Cardiac fibroblast (primary cell): ENCODE measurements at places on chromosomes 7 and 10.

DNA sequence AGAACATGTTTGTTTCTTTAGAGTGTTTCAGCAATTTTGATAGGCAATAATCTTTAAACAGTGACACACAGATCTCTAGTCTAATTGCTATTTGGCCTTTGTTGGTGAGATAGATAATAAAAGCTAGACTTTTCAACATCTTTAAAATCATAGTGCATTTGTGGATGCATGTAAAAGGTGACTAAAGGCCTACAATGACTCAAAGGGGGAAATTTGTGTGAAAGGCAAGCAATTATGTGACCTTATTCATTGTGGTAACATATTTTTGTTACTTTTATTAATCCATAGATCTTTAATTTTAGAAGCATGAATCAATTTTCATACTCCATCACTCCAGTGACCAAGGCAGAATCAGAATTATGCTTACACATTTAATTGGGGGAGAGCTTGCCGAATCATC is 299.7 kb downstream of the DGKB start:
- no peak for DNase-seq

DNA sequence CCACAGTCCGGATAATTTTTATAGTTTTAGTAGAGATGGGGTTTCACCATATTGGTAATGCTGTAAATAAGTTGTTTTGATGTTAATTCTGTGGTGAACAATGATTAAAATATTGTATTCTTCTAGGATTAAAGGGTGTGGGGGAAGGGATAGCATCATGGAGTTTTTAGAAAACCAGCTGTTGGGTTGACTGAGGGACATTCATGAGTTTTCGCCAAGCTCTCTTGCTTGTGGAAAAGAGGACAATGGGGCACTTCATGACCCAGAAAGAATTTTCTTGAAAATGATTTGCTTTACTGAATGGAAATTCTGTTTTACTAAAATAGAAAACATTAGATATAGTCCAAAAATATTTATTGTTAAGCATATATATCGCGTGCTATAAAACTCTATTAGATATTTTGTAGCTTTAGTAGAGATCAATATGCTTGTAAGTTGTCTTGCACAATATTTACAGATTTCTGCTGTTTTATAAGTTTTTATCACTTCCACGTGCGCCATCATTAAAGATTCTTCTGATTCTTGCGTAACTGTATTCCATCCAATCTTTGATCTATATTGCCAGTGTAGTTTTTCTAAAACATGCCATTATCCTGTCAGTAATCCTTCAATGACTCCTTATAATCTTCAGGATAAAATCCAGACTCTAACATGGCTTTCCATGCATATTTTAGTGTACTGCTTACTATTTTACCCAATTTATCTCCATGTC is 41.8 kb downstream of the LCOR start:
- no peak for DNase-seq

DNA sequence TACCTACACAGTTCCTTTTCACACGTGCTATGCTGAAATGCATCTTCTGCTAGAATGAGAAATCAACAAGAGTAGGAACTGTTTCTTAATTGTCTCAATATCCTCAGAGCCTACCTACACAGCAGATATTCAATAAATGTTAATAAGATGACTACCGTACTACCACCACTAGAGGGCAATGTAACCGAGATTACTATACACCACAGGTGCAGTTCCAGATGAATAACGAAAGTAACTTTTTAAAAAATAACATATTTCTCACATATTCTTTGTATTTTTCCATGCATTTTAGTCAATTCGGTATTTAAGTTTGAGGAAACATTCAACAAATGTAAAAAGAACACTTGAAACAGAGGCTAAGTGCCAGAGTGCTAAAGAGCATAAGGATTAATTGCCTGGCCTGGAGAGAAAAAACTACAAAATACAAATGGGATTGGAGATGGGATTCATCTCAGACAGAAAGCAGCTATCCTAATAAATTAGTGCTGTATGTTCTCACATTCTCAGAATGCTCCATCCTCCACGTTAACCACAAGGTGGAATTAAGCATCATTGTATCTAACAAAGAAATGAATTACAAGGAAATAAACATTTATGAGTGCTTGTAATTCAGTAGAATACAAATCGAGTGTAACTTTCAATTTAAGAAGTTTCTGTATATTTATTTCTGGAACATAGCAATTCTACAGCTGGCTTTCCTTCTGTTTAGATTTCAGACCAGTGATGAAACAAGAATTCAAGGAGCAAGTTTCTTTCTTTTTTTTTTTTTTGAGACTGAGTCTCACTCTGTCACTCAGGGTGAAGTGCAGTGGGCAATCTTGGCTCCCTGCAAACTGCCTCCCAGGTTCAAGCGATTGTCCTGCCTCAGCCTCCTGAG is 20.3 kb upstream of the HECTD2 start:
- peak; percentile 78 for DNase-seq

DNA sequence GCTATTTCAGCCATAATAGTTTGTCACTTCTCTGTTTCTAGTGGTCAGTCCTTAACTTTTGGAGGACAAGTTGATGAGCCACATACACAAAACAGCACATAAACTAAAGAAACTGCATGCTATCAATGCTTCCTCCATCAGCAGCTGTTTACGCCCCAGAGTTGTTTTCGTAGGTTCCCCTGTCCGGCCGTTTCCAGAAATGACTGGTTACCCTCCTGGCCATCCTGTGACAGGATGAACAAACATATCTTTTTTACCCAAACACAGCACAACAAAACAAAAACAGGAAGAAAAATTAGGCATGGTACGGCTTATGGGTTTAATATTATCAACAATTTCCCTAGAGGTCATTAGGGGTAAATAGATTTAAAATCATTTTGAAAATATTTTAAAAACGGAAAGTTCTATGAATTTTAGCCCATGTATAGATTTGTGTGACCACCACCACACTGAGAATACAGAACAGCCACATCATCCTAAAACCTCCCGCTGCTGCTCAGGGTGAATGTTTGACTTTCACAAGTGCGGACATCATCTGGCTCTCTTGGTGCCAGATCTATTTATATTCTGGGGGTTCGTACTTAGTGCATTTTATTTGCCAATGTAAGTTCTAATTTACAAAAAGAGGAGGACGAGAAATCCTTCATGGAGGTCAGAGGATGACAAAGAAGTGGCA is 74.8 kb downstream of the HIPK2 start:
- DNase-seq, result no peak

GRCh38 chr7:74009719-74010118 is 18.3 kb upstream of the ELN start:
- DNase-seq, result no peak

DNA sequence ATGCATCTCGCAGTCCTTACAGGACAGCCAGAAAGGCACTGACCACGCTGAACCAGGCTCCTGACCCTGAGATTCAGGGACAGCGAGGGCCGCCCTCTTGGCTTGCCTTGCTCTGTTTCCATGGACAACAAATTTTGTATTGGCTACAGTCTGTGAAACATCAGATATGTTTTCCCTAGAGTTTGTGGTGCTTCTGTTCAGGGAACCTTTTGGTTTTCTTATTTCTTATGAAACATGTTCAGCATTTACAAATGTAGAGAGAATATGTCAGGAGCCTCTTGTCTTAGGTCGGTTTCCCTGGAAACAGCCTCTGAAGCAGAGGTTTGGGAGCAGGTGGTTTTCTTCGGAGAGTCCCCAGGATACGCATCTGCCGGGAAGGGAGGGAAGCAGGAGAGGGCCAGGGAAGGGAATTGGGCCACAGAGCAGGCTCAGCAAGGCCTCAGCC is 260.1 kb downstream of the CCDC3 start:
- no peak for DNase-seq

GRCh38 chr7:97580205-97580604 is 151.7 kb upstream of the TAC1 start:
- DNase-seq, result no peak

GRCh38 chr7:47726047-47726726 is 144.3 kb upstream of the TNS3 start:
- no peak for DNase-seq

DNA sequence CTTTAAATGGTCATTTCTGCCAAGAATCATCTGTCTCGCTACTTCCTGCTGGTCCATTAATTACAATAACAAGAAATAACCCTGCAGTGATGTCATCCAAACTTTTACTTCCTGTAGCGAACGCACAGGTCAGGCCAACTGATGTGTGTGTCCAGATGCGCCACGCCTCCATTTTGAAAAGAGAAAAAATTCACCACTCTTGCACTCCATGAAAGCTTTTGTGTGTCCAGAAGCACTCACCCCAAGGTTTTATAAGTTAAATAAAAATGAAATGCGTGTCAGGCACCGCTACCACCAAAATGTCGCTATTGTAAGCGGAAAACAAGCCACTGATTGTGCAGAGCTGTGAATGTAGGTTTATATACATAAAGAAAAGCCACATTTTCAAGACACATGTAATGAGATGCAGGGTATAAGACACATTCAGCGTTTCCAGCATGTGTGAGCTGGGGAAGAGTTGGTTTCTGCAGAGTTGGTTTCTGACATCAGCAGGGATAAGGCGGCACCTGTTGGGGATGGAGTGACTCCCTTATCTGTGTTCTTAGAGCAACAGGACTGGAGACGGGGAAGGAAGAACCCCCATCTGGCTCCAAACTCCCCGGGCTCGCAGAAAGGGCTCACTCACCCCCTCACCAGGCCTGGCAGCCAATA is 83.3 kb downstream of the CTBP2 start:
- DNase-seq, result peak; percentile 29

DNA sequence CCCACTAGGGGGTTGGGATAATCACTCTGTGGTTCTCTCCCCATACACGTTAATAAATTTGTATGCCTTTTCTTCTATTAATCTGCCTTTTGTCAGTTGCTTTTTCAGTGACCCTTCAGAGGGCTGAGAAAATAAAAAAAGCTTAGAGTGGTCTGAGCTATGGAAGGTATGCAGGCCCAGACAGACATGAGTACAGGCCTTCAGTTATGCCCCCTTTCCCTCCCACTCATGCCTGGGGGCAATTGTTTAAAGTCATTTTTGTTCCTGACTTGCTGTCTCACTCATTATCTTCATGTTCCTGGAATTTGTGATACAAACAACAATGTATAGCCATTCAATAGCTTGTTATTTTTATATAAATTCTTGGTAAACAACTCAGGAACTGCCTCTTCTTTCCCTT is 170.8 kb downstream of the AKR1D1 start:
- no peak for DNase-seq

GRCh38 chr7:125423458-125424155 is 494.0 kb upstream of the POT1 start:
- peak; percentile 1 for DNase-seq

DNA sequence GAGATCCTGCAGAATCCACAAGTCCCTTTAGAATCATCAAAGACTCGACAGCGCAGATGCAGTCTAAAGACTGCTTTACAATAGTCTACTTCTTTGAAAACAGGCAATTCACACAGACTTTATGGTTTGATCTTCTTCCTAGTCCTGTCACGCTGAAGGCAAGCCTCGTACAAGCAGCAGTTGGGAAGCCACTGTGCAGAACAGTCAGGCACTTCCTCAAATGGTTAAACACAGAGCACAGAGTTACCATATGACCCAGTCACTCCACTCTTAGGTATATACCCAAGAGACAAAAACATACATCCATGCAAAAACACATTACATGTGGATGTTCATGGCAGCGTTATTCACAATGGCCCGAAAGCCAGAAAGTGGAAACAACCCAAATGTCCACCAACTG is 41.4 kb downstream of the LRRC20 start:
- DNase-seq, result no peak

DNA sequence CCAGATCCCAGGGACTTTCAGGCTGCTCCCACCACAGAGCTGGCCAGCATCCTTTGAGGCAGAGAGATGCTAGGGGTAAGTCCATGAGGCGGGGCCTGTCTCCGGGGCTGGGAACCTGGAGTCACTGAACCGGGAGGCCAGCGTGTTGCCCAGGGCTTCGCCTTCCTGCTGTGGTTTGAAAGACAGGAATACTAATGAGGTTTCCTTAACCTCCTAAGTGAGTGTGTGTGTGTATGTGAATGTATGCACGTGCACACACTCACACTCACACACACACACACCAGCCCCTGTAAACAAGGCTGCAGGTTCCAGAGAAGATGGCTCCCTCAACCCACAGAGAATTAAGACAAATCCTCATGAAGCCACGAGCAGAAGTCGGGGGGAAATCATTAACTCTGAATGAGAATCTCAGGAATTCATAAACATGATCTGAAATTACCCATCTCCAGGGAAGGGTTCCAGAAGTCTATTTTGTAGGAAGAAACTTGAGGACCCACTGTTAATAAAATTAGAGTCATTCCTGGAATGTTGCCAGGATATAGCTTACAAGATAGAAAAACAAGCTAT is 20.3 kb upstream of the PFKP start:
- DNase-seq, result peak; percentile 19

DNA sequence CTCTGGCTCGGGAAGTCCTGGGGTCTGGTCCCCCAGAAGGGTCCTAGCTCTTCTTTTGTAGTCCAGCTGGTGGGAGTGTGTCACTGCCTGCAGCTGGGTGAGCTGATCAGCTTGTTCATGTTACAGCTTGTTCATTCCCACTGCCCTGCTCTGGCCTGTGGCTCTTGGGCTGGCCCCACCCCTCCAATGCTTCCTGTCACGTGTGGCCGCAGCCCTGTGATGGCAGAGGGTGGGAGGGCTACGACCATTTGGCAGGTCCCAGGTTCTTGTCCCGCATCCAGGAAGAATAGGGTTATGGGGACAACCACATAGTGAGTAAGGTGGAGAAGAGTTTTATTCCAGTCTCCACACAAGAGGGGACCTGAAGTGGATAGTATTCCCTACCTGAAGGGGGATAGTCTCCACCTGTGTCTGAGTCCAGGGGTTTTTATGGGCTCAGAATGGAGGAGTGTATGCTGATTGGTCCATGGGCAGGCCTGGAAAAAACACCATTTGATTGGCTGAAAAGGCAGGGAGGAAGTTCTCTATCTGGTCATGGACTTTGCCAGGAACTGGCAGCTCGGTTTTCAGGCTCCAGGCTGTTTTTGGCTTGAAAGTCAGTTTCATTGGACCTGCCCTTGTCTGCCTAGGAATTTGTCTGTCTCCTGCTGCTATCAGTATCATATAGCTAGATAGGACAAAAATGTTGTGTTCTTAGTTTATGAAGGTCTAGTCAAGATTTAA is 13.1 kb downstream of the SDHAF3 start:
- peak; percentile 32 for DNase-seq

GRCh38 chr10:11824825-11825224 is 1.7 kb downstream of the PROSER2 start:
- DNase-seq, result peak; percentile 25

GRCh38 chr7:101164071-101164840 is 1.1 kb downstream of the VGF start:
- DNase-seq, result peak; percentile 61

DNA sequence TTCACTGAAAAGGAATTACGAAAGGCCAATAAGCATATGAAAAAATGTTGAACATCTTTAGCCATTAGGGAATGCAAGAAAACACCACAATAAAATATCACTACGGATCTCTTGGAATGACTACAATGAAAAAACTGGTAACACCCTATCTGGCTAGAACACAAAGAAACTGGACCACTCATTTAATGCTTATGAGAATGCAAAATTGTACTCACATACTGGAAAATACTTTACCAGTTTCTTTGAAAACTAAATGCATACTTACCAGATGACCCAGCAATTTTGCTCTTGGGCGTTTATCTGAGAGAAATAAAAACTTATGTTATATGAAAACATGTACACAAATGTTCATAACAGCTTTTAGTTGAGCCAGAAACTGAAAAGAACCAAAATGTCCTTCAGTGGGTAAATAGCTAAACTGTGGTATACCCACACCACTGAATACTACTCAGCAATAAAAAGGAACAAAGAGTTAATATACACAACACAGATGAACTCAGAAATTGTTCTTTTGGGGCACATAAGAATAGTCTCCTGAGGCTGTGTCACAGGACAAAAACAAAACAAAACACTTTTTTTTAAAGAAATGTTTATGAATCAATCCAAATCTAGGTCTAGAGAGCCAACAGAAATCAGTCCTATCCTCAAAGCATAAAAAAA is 23.5 kb downstream of the CNOT4 start:
- peak; percentile 12 for DNase-seq

GRCh38 chr10:116659049-116659670 is 38.4 kb downstream of the PNLIPRP2 start:
- no peak for DNase-seq
